ENCODE measurements at places on chromosomes 6 and 20. TPM values are rescaled to one million over a fixed set of nuclear protein-coding genes. Genes with fewer than 3 reads are reported as not detected.

DNA sequence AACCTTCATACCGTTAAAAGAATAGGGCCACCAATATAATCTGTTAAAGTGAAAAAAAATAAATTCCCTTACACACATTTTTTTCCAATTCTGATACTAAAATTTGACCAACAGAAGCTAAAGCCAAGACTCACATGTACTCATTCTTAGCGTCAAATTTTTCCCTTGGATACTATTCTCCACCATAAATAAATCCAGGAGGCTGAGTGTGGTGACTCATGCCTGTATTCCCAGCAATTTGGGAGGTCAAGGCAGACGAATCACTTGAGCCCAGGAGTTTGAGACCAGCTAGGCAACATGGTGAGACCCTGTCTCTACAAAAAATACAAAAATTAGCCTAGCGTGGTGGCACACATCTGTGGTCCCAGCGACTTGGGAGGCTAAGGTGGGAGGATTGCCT lies 43.9 kb downstream of the SCML4 start:
- DNase-seq = no peak

DNA sequence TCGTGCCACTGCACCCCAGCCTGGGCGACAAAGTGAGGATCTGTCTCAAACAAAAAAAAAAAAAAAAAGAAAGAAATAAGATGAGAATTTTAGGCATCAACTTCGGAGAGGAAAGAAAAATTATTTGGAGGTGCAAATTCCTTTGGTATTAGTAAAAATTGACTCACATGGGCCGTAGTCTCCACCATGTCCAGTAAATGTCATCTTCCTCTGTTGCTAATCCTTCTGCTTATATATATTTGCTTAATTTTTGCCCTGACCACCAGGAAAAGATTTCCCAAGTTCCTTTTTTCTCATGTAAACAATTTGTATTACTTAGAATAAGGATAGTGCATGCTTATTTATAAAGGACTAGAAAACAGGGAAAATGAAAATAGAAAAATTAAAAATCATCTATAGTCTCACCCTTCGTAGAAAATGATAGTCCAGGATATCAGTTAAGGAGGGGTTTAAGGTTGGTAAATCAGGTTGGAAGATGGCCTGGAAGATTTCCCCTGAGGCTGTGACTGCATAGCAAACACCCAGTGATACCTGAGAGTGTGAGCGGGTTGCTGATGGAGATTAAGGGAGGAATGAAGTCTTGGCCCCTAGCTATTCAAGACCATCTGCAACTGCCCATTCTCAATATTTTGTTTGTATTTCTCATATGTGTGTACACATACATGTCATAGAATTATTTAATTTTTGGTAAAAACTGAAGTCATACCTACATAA lies 240.8 kb downstream of the ZNF217 start:
- no peak for DNase-seq

The GRM1 gene
- total RNA-seq = under 0.01 TPM

The MDFI gene
- 99.6 TPM for total RNA-seq

The OSER1 gene
- total RNA-seq = 36.4 TPM

DNA sequence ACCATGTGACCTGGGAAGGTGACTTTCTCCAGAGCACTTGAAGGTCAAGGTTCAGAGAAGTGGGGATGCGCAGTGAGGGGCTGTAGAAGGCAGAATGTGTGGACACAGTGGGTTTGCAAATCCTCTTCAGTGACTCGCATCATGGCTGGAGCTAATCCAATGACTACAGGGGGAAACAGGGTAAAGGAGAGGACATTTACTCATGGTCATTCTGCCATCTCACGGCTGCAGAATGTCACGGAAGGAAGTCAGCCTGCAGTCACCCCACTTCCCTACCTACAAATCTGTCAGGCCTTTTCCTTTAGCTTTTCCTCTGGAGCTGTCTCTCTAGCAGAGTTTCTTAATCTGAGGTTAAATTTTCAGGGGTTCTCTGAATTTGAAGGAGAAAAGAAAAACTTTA lies 337.6 kb downstream of the CDC5L start:
- DNase-seq = no peak

The LZTS3 gene
- 10.4 TPM for total RNA-seq

GRCh38 chr6:102398788-102399390 lies 1005.4 kb downstream of the GRIK2 start:
- DNase-seq = no peak

The ANGPT4 gene
- not detected for total RNA-seq

GRCh38 chr6:157187182-157188083 lies 135.9 kb downstream of the TMEM242 start:
- DNase-seq = no peak

DNA sequence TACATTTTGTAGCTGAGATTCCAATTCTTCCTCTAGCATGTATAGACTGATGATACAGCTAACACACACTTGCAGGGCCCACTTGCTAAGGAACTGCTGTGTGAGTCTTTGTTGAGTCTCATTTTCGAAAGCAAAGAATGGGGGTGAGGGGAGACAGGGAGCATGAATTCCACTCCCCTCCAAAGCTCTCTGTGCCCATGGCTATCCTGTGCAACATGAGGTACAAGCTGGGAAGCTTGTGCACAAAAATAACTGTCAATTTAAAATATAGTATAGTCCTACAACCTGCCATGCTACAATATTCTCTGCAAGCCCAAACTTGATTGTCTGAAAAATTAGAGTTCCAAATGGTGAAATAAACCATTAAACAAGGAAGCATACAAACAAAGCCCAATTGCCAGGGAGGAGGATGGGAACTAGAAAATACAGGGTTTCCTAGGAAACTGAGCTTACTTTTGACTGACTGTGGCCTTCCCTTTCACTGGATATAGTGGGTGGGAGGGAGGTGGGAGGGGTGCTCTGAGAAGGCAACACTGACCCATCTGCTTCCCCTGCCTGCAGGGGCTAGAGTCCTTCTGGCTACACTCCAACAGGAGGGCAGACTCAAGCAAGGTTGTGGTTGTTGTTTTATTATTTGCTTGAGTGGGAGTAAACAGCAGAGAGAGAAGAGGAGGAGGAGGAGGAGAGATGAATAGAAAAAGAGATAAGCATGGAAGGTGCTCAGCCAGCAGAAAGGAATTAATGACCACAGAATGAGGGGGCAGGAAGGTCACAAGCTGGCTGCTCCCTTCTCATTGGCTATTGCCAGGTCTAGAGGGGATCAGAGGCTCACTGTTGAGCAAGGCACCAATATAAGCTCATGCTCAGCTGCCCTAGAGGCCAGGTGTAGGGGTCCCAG lies 84.6 kb downstream of the FYN start:
- DNase-seq = no peak

DNA sequence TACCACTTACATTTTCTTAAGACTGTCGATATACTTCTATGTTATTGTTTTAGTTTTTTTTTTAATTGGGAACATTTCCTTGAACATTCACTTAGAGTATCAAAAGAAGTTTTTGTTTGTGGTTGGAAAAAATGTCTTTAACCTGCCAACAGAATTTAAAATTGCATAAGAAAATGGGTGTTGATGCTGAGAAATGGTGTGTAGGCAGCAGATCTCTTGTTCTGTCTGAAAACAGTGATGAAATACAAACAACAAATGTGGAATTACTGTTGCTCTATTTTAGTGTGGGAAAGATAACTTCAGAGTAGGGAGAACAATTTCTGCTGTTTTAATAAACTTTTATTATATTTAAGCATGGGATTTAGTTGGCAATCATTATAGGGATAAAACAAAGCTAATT lies 293.5 kb downstream of the CDKAL1 start:
- DNase-seq = no peak

All from kidney epithelial cell (primary cell).